ENCODE measurements at places on chromosomes 2 and 18.
A peak's percentile ranks its signal among the peaks of the same experiment; 100 is the strongest.

- no peak for DNase-seq
Measured at GRCh38 chr2:112768432-112768831, 4.0 kb upstream of the CKAP2L start.

GRCh38 chr2:46232860-46233259 is 64.3 kb upstream of the EPAS1 start:
- no peak for DNase-seq

GRCh38 chr2:29799628-29800027 is 121.8 kb downstream of the ALK start:
- no peak for DNase-seq

- peak; percentile 75 for DNase-seq
Measured at GRCh38 chr2:40049781-40050180, 270.7 kb upstream of the THUMPD2 start.

DNA sequence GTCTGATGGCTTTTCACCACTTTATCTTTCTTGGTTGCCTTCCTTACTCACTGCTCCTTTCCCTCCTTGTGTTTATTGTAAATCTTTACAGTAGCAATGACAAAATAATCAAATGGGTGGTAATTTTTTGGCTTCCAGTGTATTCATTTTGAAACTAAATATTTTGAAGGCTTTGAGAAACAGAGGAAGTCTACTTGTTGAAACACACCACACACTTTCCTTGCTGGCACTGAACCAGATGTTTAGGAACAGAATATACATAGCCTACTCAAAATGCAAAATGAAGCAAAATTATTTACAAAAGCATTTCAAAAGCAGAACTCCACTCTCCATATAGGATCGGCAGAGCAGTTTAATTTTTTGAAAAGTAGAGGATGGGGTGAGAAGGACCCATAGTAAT is 189.8 kb downstream of the LTBP1 start:
- no peak for DNase-seq

DNA sequence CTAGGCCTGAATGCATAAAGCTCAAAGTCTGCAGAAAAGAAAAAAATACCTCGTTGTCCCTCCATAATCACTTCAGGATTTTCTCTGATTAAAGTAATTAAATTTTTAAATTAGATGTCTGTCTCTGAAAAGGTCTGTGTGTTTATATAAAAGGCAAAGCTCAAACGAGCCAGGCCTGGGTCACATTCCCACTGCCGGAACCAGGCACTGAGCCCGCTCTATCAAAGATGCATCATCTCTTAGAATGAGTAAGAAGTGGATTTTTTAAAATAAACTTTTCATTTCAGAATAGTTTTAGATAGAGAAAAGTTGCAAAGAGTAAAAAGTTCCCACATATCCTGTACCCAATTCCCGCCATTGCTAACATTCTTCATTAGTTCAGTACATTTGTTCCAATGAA is 202.1 kb upstream of the KYNU start:
- no peak for DNase-seq

- no peak for DNase-seq
Measured at GRCh38 chr2:239854596-239854995, 170.5 kb downstream of the NDUFA10 start.

GRCh38 chr2:85810371-85811179 is 56.8 kb downstream of the ATOH8 start:
- DNase-seq = no peak

DNA sequence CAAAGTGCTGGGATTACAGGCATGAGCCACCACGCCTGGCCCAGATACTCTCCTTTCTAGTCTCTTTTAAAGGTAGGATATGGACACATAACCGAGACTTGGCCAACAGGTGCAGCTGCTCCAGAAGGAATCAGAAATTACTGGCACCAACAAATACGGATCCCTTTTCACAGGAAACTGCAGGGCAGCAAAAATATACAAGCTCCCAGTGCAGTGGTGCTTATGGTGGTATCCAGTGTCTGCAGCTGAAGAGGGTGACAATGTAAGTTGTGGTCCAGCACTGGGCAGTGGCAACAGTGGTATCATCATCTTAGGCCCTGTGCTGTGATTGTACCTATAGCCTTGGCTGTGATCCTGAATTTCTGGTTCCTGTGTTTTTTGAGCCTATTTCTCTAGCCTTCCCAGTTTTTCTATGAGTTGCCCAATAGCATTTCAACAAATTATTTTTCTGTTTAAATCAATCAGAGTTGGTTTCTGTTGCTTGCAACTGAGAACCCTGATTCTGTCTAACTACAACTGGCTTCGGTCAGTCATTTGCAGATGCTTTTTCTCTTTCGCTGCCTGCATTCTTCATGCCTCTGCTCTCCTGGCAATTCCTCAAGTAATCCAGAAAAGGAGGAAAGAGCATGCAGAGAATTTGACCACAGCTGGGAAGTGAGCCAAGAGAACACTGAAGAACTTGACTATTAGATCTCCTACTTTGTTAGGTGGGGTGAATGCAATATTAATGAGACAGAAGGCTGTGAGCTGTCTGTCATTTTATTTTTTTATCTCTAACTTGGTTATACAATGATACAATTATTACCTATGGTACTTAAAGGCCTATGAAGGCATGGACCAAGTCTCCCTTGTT is 30.8 kb upstream of the EML4 start:
- DNase-seq = no peak

- DNase-seq = peak; percentile 69
Measured at GRCh38 chr2:182866461-182867406, at the start of gene FRZB. Gene FRZB (minus strand): TSS chr2:182866637. CDS start chr2:182866552, 85 bp downstream.

DNA sequence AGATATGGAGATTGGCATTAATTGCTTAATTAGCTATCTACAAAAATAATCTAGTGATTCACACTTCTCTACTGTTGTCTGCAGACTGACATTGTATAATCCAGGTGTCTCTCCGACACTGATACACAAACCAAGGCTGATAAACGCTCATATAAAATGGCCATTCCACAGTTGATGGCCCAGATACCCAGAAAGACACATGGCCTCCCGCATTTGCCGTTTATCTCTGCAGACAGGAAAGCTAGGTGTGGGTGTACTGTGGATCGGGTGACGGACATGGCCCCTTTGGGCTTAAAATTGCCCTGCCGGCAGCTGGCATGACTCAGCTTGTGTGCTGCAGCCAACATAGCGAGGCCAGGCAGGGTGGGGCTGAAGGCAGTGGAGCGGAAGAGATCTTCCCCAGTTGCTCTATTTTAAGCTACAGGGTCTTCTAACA is 18.5 kb downstream of the PMAIP1 start:
- DNase-seq = peak; percentile 96

DNA sequence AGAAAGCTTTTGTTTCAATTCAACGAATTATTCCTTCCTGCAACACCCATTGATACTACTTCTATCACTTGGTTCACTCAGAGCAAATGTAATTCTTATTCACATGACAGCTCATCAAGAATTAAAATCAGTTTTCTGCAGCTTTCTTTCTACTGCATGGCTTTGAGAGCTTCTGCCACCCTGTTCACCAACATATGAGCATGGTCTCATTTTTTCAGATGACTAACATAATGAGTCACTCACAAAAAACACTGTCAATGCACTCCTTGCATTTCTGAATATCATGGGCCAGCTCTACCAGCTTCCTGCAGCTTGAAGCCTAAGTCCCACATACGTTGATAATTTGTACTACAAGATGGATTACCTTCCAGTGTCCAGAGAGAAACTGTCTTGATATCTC is 342.9 kb downstream of the LRATD1 start:
- no peak for DNase-seq

- no peak for DNase-seq
Measured at GRCh38 chr2:184367211-184367610, 231.1 kb upstream of the ZNF804A start.

GRCh38 chr2:190999949-191000665 is 13.9 kb downstream of the STAT1 start:
- DNase-seq = no peak

DNA sequence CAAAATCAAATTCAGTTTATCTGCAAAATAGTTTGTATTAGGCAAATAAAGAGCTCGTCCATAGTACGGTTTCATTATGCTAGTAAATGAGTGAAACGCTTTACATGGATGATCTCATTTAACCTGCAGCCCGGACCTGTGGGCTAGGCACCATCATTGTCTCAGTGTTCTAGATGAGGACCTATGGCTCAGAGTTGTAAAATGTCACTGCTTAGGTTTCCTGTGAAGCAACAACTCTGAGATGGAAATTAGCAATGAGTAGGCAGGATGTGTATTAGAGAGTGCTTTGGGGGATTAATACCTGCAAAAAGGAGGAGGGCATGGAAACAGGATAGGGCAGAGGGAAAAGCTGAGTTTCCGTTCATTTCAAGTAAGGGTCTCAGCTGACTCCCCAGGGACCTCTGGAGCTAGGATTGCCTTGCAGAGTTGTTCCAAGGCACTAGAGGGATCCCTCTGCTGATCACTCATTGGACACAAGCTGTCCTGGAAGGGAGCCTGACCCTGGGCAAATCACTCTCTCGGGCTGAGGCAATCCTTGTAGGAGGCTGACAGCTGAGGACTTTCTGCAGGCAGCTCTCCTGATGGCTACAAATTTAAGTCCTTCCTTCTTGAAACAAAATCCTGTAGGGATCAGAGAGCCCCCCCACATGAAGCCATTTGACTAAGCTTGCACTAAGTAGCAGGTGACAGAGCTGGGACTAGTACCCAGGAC is 58.8 kb upstream of the SIX2 start:
- peak; percentile 28 for DNase-seq

GRCh38 chr2:104825124-104825865 is 28.6 kb upstream of the POU3F3 start:
- DNase-seq = no peak

DNA sequence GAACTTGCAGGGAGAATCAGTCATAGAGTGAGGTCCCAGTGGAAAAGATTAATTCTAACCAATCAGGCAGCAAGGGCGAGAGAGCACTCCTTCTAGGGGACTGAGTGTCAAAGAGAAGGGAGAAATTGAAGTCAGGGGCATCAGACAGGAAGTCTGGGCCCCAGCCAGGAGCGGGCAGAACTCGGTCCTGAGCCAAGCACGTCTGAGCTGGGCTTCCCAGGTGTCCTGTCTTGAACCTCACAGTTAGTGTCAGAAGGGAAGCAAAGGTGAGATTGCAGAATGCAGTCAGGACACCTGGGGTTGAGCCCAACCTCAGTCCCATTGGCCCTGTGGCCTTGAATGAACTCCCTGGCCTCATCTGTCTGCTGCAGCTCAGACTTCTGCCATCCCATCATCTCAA is 220.9 kb downstream of the SMAD2 start:
- no peak for DNase-seq

GRCh38 chr2:119455066-119455718 is 23.5 kb downstream of the TMEM37 start:
- DNase-seq = no peak

DNA sequence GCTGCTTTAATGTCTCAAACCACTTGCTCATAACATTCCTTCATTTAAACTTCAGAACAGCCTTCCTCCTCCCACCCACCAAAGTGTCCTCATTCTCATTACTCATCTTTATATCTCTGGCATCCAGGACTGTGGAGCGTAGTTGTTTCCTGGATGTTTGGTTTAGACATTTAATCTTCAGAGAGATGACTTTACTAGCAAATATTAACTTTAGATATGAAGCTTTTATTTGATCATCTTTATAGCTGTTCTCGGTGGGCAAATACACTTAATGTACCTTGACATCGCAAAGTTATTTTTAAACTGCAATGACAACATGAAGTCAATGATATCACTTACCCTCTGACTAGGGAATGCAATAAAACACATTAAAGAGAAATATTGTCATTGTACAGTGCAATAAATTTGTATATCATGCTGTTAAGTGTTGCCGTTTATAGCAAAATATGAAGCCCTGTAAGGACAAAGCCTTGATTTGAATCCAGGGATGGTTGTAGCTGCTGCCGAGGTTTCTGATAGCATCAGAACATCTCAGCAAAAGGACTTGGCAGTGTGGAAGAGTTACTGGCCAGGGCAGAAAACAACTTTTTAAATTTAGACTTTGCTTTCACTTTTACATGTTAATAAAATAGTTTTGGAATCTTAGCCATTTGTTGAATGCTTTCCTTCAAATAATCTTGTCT is 4.6 kb upstream of the LAMA3 start:
- DNase-seq = peak; percentile 41

DNA sequence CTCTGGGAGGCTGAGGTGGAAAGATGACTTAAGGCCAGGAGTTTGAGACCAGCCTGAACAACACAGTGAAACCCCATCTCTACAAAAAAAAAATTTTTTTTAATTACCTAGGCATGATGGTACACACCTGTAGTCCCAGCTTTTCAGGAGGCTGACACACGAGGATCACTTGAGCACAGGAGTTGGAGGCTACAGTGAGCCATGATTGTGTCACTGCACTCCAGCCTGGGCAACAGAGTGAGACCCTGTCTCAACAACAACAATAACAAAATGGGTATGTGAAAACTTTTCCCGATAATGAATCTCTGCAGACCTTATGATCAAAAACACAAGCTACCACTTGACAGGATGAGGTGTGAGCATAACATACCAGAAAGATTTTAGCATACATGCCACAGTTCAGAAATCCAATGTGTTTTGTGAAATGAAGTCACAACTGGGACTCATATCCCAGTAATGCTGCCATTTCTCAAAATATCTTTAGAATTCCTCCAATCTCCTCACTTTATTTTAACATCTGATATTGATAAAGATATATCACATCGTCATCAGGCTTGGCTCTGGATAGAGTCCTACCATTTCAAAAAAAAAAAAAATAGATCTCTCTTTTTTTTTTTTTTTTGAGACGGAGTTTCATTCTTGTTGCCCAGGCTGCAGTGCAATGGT is 74.0 kb upstream of the PELI1 start:
- no peak for DNase-seq

- no peak for DNase-seq
Measured at GRCh38 chr18:45083226-45083855, 402.7 kb downstream of the SETBP1 start.

DNA sequence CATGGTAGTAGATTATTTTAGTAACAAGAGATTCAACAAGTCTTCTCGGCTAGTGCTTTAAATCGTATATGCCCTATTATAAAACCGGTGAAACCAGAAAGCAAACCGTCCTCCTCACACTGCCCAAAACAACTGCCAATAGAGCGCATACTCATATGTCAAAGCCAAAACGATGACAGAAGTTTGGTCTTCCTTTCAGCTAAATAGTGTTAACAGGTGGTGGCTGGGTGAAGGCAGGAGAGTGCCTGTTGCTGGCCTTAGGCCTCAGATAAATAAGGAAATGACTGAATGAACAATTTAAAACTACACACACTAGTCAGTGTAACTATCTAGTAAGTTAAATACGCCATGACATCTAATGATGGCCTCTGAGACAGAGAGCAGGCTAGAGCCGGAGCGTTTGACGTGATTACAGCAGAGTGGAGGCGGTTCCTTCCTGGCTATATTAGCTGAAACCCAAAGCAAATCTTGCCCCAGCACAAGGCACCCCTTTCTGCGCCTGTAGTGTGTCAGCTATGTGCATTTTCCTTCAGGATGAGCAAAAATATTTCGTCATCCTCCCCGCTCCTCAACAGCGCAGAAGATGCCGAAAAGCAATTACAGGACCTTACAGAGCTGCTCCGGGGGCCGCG is 1.6 kb downstream of the LONRF2 start:
- DNase-seq = peak; percentile 47

DNA sequence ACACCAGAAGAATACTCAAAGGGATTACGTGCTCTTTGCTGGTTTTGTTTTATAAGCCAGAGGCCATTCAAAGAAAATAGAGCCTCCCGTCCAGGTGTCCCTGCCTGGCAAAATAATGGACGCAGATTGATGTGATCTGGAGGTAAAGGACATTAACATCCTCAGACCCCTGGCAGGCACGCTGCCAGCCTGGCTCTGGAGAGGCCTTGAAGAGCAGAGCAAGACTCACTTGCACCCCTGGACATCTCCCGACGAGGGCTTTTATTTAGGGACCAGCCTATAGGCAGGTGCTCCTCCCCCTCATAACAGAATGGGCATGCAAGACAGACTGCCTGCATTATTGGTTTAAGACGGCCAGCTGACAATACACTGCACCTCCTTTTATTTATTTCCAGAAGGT is 291.3 kb downstream of the BCL11A start:
- no peak for DNase-seq

GRCh38 chr2:108367561-108368175 is 10.1 kb upstream of the SULT1C4 start:
- DNase-seq = no peak

Measured in NCI-H146 (cell line).